GM10248 (cell line): ENCODE measurements at places on chromosomes 2 and 18.

DNA sequence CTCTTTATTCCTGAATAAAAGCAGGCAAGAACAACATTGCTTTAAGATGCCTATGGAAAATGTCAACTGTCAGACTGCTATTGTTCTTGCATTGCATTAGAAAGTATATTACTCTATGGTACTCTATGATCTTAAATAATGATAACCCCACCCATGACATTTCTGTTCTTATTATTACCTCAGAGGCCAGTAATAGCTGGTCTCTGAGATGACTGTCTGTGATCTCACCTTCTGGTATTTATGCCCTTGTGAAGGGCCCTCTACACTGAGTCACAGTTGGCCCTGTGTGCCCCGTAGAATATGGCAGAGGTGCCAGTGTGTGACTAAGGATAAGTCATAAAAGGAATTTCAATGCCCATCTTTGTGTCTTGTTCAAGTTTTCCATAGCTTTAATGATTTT lies 61.0 kb downstream of the SPP2 start:
- no peak for DNase-seq

GRCh38 chr2:16411788-16412187 lies 253.8 kb downstream of the CYRIA start:
- DNase-seq: no peak

GRCh38 chr2:196174404-196174803 lies 3.0 kb upstream of the STK17B start:
- DNase-seq: no peak

DNA sequence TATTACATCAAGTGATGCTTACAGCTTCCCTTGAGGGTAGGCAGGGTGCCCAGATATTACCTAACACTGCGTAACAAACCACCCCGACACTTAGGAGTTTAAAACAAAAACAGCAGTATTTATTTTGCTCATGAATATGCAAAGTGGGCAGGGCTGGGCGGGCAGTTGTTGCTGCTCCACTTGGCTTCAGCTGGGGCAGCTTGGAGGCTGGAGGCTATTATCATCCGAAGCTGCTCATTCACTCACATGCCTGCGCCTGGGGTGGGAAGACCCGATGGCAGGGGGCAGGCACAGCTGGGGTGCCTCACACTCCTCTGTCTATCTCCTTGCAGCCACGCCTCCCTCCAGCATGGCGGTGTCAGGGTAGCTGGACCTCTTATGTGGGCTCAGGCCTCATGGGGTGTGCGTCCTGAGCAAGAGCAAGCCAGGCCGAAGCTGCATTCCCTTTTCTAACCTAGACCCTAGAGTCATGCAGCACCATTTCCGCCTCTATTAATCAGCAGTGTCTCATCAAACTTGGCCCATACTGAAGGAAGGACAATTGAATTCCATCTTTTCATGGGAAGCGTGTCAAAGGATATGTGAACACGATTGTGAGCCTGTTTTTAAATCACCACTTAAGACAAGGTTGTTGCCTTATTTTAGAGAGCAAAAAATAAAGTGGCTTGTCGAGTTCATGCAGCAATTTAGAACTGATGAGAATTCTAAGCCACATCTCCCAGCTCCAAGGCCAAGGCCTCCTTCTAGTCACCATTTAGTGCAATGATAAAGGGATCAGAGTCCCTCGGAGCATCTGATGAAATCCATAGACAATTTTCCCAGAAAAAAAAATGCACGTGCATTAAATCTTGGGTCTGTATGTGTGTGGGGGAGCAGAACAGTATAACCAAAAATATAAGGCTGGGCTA lies 54.9 kb downstream of the SDC1 start:
- no peak for DNase-seq

DNA sequence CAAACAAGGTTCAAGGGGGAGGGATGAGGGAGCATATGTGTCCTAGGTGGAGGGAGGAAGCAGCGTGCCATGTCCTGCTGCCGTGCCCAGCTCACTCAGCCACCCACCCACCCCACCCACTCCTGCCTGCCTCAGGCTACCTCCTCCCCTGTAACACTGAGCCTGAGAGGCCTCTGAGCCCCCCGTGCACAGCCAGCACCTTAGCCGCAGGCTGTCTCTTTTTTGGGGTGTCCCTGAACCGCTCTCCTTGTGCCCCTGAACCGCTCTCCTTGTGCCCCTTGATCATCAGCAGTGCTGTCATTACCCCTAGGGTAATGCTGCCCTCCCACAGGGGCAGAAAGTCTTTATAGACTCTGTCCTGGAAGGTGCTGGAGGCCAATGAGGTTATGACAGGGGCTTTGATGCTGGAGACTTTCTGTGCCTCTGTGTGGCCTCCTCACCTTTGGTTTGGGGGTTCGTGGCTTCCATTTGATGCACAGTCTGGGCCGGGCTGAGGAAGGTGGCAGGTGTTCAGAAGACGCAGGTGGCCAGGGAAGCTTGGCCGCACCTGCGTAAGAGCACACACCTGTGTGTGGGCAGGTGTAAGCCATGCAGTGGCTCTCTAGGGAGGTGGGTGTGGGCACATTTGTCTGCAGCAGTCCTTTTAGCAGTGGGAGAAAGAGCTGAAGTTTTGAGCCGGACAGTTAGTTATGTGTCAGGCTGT lies 140.0 kb downstream of the SEPTIN10 start:
- no peak for DNase-seq

- no peak for DNase-seq
Measured at GRCh38 chr2:218224186-218224585, 7.2 kb downstream of the ARPC2 start.

GRCh38 chr2:100237770-100238169 lies 84.5 kb downstream of the LONRF2 start:
- DNase-seq: no peak

GRCh38 chr18:23779696-23780303 lies 90.5 kb downstream of the LAMA3 start:
- DNase-seq: no peak

- DNase-seq: no peak
Measured at GRCh38 chr2:207635468-207636200, 10.4 kb upstream of the METTL21A start.

DNA sequence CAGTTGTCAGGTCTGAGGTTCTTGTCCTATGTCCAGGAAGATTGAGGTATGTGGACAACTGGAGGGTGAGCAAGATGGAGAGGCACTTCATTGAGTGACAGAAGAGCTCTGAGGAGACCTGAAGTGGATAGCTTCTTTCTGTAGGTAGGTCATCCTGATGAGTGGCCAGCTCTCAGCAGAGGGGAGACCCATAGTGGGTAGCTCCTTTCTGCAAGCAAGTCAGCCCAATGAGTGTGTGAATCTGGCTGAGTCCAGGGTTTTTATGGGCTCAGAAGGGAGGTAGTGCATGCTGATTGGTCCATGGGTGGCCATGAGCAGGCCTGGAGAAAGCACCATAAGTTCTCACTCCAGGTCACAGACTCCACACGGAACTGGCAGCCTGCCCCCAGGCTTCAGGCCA lies 92.6 kb upstream of the GALNT5 start:
- DNase-seq: no peak
